ENCODE measurements at places on chromosomes 16 and 17.

DNA sequence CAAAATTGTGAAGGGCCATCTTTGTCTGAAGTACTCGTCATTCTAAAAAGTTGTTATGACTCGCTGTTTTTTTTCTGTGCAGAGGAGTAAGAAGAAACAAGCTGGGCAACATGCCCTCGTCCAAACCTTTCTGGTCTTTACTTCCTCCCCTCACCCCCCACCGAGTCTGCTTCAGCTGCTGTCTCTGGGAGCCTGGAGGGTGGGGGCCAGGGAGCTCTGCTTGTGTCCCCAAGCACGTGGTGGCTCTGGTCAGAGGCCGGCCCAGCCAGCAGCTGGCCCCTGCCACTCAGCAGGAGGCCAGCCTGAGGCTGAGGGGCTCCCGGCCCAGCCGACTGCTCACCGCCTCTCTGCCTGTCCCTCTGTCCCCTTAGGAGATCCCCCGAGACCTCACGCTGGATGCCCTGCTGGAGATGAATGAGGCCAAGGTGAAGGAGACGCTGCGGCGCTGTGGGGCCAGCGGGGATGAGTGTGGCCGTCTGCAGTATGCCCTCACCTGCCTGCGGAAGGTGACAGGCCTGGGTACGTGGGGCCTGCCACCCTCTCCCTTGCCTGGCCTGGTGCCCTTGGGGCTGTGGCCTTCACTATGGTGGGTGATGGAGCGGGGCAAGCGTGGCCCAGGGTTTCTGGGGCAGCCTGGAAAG, 53.7 kb upstream of the LGALS9 start:
- DNase-seq = no peak

GRCh38 chr16:77876776-77877175, 88.4 kb downstream of the VAT1L start:
- no peak for DNase-seq

DNA sequence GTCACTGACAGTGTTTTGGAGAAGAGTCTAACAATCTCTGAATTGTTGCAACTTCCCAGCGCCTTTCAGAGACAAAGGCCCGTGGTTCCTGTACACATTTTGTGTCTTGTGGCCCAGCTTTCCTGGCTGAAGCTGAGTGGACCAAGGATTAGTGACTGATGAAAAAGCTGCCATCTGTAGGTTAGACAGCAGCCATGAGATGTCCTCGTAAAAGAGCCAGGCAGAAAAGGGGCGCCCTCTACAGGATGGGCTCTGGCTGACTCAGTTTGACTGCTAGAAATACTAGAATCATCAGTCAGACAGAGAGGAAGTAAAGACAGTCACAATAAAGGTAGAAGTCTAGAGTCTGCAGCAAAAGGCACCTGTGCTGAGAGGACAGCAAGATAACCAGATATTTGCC, 26.5 kb upstream of the NF1 start:
- no peak for DNase-seq

DNA sequence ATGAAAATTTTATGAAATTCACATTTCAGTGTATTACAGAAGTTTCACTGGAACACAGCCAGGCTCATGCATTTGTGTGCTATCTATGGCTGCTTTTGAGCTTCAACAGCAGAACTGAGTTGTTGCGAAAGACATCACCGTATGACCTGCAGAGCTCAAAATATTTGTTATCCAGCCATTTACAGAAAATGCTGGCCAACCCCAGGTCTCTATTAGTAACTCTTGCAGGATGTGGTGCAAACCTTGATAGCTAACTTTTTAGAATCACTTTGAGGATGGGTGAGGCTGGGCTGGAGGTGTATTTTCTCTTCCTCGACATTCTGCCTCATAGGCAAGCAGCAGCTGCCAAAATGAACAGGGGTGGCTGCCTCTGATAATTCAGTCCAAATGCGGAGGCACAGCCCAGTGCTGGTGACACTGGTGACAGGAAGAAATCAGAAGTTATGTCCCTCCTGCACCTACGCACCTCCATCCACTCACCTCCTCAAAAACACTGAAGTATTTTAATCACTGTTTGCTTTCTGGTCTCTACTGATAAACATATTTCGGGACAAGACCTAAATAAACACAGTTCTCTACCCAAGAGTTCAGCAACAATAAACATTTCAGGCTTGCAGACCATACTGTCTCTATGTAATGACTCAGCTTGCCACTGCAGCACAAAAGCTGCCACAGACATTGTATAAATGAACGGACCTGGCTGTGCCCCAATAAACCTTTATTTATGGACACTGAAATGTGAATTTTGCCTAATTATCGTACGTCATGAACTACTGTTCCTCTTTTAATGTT, 28.5 kb downstream of the ARHGAP17 start:
- no peak for DNase-seq

- DNase-seq = no peak
Observed at GRCh38 chr16:75820672-75821071, 94.4 kb upstream of the CPHXL start.
